ENCODE measurements at places on chromosomes 4 and X.

DNA sequence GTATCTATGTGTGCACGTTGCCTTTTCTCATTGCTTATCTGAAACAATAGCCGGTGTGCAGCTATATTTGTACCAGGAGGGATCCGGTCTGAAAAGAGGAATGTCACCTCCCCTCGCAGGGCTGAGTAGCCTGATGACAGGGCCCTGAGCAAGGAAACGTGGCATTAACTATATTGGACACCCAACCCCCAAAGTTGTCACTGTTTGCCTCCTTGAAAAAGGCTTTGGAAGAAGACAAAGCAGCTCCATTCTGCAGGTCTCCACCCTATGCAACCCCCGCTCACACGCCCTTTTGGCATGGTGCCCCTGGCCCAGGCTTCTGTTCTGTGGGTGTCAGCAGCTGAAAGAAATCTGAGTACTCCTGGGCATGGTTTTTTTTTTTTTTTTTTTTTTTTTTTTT is 8.2 kb downstream of the PRRG3 start:
- DNase-seq, result no peak

DNA sequence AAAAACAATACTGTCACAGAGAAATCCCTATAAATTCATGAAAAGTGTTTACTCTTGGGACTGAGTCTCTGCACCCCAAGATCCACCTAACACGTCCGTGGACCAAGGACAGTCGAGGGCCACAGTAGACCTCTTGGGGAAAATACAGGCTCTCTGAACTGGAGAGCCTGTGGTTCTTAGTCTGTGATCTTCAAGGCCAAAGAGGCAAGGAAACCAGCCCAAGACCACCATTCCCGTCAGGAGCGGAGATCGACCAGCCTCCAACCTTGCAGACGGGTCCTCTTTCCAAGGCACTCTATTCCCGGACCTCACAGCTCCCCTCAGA is 1.6 kb upstream of the APBB2 start:
- no peak for DNase-seq

GRCh38 chrX:37955273-37955672 is 51.1 kb upstream of the SYTL5 start:
- no peak for DNase-seq

DNA sequence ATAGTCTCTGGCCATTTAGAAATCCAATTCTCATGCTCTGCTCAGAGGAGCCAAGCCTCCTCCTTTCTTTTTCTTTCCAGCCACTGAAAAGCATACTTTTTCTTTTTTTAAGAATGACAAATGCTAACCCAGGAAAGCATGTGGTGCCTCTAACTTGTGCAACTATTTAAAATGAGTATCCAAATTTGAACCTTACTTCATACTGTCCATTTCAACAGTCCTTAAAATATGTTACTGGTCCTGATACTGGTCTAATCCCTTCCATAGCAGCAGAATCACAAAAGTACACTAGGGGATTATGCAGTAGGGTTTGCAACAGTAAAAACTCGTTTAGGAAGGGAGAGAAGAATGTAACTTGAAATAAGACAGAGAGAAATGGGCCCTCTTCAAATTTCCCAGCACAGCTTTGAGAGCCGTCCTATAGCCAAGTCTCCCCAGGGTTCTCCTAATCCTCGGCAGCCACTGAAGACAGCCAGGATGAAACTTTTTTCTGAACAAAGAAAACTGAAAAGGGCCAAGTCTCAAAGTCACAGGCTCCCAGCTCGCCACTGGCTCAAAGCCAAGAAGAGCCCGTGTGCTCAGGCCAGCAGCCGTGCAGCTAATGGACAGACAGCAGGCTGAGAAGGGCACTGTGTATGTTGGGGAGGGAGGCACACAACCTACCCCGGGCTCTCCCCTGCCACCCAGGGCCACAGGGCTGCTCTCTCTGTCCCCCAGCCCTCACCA is 39.5 kb downstream of the GPC4 start:
- DNase-seq, result no peak

GRCh38 chr4:61532336-61533000 is 332.3 kb downstream of the ADGRL3 start:
- DNase-seq, result no peak

DNA sequence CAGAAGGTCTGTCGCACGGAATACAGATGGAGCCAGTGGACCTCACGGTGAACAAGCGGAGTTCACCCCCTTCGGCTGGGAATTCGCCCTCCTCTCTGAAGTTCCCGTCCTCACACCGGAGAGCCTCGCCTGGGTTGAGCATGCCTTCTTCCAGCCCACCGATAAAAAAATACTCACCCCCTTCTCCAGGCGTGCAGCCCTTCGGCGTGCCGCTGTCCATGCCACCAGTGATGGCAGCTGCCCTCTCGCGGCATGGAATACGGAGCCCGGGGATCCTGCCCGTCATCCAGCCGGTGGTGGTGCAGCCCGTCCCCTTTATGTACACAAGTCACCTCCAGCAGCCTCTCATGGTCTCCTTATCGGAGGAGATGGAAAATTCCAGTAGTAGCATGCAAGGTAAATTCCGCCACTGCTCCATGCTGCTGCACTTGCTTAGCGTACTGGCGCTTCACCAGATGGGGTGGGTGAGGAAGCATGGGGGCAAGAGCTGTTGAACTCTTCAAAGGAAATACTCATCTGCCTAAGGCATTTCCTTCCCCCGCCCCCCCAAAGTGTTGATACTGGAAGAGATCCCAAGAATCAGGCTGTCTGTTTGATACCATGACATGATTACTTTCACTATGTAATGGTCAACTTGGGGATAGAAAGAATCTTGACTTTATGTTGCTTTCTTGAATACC is 24.8 kb downstream of the KLF3 start:
- DNase-seq, result no peak

- DNase-seq, result no peak
These were observed 571.9 kb downstream of the SPOCK3 start for GRCh38 chr4:166662266-166662843.

- DNase-seq, result no peak
These were observed 601 bp downstream of the INPP4B start for GRCh38 chr4:142845293-142846107.

DNA sequence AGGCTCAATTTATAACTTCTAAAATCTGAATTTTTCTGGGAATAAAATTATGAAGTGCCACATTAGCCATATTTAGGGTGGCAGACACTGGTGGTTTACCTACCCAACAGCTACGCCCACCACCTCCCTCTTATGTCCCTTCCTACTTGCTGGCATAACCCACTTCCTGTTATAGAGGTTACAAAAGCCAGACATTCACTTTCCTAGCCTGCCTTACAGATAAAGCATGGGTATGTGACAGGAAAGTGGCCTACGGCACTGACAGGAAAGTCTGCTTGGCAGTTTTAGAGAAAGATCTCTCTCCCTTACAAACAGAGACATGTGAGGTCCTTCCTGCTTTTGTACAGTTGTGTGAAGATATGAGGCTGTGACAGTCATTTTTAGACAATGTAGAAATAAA is 12.4 kb downstream of the DDX53 start:
- no peak for DNase-seq

- DNase-seq, result no peak
These were observed 435.2 kb upstream of the AMOT start for GRCh38 chrX:113275804-113276203.

DNA sequence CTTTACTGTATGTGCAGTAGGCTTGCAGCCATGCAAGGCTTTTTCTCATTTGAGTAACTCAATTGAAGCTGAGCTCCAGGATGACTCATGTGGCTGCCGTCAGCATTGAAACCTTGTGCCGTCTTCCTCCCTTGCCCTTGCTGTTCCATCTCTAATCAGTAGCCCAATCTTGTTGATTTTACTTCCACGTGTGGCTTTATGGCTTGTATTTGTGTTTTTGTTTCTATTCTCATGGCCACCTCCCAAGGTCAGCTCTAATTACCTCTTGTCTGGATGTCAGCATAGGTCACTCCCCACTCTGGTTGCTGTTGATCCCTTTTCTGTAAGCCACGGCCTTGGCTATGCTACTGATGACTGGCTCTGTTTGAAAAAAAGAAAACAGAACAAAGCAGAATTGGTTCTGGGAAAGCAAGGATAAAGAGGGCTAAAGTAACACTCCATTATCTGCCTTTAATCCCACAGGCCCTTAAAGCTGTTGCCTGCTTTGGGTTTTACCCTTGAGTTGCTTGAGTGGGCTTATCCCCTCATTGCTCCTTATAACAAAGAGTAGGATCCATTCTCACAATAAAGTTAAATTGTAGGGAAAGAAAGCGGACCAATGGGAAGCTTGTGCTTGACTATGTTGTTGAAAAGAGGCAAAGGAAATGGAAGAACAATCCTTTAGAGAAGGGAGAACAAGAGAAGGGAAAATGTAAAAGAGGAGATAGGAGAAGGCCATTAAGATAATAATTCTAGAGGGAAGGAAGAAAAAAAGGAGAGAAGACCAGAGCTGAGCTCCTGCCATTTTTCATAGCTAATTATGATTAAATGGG is 173.9 kb upstream of the PGRMC2 start:
- peak; percentile 83 for DNase-seq

- peak; percentile 73 for DNase-seq
These were observed 338.1 kb downstream of the BCOR start for GRCh38 chrX:39759526-39760224.

- no peak for DNase-seq
These were observed 29.0 kb upstream of the MAMLD1 start for GRCh38 chrX:150334100-150334499.

- DNase-seq, result no peak
These were observed 612.6 kb downstream of the STPG2 start for GRCh38 chr4:97530676-97531075.

GRCh38 chrX:40465735-40466551 is 114.8 kb upstream of the ATP6AP2 start:
- peak; percentile 32 for DNase-seq

GRCh38 chrX:137051978-137052642 is 18.3 kb upstream of the GPR101 start:
- DNase-seq, result peak; percentile 5

DNA sequence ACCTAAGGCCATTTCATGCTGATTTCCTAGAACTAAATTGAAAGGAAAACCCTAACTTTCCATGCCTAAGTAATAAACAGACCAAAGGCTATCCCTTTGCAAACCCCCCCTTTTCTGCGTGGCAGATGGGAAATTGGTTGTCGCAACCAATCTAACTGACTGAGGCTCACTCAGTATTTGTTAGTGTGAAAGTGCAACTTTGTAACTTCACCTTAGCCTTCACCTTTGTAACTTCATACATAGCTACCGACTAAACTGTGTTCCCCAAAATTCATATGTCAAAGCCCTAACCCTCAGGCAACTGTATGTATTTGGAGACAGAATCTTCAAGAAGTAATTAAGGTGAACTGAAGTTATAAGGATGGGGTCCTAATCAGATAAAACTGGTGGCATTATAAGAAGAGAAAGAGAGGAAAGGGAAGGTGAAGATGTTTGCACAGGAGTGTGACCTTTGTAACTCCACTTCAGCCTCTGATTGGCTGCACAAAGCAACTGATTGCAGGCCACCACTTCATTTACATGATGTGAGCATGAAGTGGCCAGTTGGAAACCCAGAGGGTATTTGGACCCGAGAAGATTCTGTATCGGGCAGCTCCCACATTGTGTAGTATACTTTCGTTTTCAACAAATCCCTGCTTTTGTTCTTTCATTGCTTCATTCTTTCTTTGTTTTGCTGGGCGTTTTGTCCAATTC is 4.9 kb upstream of the TMEM33 start:
- DNase-seq, result no peak

- peak; percentile 92 for DNase-seq
These were observed 207.5 kb downstream of the ANK2 start for GRCh38 chr4:113256946-113257345.

GRCh38 chr4:151025759-151026158 is 10.7 kb upstream of the LRBA start:
- DNase-seq, result no peak

DNA sequence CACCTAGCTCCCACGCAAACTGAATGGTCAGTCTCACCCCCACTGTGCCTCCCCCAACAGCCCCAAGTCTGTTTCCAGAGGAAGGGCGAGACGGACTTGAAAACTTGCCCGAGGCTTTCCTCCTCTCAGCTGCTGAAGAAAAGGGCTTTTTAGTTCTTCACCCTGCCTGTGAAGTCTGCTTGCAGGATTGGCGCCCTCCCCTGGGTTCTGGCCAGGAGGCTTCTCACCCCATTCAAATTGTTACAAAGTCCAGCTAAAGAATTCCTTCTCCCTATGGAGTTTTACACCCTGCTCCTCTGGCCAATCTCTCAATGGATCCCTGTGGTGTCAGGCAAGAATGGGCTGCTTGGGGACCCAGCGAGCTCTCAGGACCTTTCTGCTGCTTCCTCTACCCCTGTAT is 241.0 kb downstream of the AFF2 start:
- DNase-seq, result no peak

DNA sequence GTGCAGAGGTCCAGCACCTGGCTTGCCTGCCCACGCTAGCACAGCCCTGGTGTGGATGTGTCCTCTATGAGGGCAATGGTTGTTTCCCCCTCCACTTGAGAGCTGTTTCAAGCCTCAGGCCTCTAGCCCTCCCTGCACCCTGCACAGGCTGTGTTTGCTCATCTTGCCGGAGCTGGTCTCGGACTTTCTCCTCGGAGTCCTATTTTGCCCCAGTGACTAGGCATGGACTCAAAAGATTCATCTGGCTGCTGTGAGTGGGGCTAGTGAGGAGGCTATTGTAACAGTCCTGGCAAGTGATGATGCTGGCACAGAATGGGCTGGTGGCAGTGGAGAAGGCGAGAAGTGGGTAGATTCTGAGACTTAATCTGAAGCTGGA is 5.8 kb downstream of the FOXP3 start:
- DNase-seq, result no peak

- no peak for DNase-seq
These were observed 20.3 kb downstream of the HS3ST1 start for GRCh38 chr4:11408233-11408967.

DNA sequence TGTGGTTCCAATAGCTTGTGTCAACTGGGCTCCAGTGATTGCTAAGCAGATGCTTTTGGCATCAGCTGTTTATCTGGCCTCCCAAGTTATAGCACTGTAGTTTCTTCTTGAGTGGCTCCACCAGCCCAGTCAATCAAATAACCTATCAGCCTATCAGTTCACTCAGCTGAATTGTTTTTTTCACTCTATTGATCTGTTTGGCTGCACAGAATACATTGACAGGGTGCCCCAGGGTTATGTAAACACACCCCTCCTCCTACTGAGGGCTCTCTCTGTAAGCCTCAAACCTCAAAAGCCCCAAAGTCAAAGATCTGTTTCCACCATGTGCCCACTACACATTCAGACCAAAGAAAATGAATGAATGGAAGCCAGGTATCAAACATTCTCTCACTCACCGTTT is 214.0 kb downstream of the HS6ST2 start:
- no peak for DNase-seq

- no peak for DNase-seq
These were observed 101.9 kb downstream of the CEP135 start for GRCh38 chr4:56050625-56051024.

DNA sequence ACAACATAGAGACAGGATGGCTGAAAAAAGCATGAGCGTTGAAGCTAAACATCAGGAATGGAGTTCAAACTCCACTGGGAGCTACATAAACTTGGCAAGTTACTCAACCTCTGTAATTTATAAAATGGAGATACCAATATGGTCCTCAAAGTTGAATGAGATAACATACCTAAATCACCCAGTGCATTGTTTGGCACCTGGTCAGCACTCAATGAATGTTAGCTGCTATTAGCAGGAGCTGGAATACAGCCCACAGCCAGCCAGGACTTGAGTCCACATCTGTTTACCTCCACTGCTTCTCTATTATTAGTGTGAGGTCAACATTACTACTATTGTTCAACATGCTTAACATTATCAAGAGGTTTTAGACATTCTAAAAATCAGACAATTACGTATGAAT is 97.9 kb downstream of the NR3C2 start:
- no peak for DNase-seq

GRCh38 chrX:100070334-100070849 is 339.7 kb downstream of the PCDH19 start:
- DNase-seq, result no peak

GRCh38 chr4:94352163-94352562 is 9.5 kb upstream of the HPGDS start:
- DNase-seq, result no peak

Measured in AG10803 (cell line).